ENCODE measurements at places on chromosomes 13 and 19.

- DNase-seq = no peak
These were observed 232.9 kb upstream of the STARD13 start for GRCh38 chr13:33518452-33518851.

GRCh38 chr19:13029893-13030292, 34.6 kb downstream of the NFIX start:
- DNase-seq = no peak

GRCh38 chr13:97912139-97912535, 41.3 kb upstream of the IPO5 start:
- no peak for DNase-seq

DNA sequence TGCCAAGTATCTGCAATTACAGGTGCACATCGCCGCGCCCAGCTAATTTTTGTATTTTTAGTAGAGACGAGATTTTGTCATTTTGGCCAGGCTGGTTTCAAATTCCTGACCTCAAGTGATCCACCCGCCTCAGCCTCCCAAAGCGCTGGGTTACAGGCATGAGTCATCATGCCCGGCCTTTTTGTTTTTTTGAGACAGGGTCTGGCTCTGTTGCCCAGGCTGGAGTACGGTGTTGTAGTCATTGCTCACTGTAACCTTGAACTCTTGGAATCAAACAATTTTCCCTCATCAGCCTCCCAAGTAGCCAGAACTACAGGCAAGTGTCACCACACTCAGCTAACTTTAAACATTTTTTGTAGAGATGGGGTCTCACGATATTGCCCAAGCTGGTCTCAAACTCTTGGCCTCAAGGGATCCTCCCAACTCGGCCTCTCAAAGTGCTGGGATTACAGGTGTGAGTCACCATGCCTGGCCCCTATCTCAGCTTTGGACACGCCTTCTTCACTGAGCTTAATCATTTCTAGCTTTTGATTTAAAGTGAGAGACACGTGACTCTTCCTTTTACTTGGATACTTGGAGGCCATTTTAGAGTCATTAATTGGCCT, 4.0 kb upstream of the IRGC start:
- no peak for DNase-seq

DNA sequence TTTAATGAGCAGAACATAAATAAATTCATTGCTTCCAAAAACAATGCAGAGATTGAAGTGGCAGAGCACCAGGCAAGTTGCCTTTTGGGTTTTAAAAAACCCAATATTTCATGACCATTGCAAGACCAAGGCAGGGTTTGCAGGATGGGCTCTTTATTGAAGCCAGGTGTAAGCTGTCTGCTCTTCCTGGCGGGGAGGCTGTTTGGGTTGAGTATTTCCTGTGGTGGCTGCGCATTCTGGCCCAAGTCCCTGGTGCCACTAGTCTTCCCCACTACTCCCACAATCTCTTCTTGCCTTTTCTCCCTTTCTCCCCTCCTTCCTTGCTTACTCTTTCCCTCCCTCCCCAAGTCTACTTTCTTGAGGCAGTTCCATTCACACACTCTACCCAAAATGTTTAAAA, 116.4 kb downstream of the AKAP11 start:
- DNase-seq = no peak

- DNase-seq = no peak
These were observed 216.8 kb downstream of the TM9SF2 start for GRCh38 chr13:99717959-99718674.
